Ovary (tissue), 10 donors: ENCODE measurements at places on chromosomes 7 and 10. TPM values are rescaled to one million over a fixed set of nuclear protein-coding genes. Genes with fewer than 3 reads are reported as not detected.

Gene RARRES2
- 622 TPM for total RNA-seq

Gene PRPS1L1
- total RNA-seq, result not detected

Gene RASSF4
- total RNA-seq, result 5.9 TPM

Gene PNLIPRP1
- not detected for total RNA-seq

Gene FAM107B
- total RNA-seq, result 15.0 TPM

DNA sequence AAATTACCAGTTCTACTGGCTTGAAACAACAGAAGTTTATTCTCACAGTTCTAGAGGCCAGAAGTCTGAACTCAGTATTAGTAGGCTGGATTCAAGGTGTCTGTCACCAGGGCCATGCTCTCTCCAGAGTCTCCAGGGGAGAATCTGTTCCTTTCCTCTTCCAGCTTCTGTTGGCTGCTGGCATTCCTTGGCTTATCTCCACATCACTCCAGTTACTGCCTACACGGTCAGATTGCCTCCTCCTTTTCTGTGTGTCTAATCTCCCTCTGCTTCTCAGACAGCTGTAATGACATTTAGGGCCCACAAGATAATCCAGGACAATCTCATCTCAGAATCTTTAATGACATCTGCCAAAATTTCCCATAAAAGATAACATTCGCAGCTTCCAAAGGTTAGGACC lies 36.6 kb downstream of the MAPK8 start:
- DNase-seq, result no peak

GRCh38 chr7:38746438-38746837 lies 115.3 kb upstream of the AMPH start:
- DNase-seq, result no peak

DNA sequence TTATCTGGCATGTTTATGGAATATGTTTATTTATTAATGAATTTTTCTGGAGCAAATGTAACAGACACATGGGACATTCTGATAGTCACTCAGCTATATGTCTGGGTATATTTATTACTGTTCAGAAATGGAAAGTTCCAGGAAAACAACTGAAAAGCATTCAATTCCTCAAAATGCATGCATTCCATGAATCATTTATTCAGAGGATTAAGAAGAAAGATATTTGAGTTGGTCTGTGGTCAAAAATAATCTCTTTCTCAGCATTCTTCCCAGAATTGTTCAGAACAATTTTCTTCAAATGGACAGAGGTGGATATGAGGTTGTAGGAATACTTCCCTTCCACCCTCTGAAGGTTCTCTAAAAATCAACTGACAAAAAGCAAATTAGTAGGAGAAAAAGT lies 97.6 kb upstream of the ITGB1 start:
- no peak for DNase-seq

DNA sequence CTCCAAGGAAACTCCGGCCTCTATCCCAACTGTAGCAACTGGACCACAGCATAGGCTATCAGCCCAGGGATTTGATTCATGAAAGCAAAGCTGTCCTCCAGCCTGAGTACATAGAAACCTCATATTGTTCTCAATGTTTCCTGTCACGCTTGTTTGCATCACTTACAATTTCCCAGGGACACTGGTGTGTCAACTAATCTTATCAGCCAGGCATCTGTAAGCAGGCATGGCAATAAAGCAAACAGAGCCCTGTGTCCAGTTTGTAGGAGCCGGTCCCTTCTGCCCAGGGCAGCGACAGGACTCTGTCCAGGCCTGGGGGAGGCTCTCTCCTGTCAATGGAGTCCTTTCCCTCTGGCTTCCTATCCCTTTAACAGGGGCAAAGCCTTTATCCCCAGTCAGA lies 23.0 kb upstream of the CDHR3 start:
- DNase-seq, result no peak

DNA sequence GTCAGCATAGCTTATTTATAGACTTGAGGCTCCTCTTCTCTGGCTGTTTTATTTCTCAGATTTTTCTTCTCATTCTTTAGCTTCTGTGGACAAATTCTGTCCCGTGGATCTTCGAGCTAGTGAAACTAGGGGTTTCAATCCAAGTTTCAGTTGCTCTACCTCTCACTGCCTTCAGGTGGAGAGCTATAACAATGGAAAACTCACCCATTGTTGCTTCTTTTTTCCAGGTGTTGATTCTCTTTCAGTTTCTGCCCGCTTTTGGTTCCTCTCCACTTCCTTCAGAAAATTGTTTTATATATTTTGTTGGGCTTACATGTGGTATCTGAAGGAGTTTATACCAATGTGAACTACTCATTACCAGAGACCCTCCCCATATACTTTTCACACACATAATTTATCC lies 266.1 kb downstream of the TCF7L2 start:
- DNase-seq, result no peak

- DNase-seq, result no peak
Measured at GRCh38 chr10:33938001-33938400, 603.5 kb upstream of the NRP1 start.

- no peak for DNase-seq
Measured at GRCh38 chr10:49176310-49177268, 11.6 kb downstream of the TMEM273 start.

- no peak for DNase-seq
Measured at GRCh38 chr7:26670290-26670689, 194.1 kb downstream of the SKAP2 start.

- no peak for DNase-seq
Measured at GRCh38 chr10:101807158-101807557, 11.1 kb downstream of the OGA start.

DNA sequence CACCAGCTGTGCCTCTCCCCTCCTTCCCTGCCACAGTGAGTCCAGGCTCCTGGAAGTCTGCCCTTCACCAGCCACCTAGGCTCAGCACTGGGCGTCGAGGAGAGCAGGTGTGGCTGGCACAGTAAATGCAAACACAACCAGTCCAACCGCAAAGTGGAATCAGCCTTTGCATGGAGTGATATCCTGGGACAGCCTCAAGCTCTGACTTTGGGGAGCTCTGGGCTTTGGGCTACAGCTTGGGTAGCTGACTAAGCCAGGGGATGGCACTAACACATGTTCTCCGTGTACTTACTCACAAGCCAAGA lies 312.4 kb downstream of the KCNMA1 start:
- no peak for DNase-seq

DNA sequence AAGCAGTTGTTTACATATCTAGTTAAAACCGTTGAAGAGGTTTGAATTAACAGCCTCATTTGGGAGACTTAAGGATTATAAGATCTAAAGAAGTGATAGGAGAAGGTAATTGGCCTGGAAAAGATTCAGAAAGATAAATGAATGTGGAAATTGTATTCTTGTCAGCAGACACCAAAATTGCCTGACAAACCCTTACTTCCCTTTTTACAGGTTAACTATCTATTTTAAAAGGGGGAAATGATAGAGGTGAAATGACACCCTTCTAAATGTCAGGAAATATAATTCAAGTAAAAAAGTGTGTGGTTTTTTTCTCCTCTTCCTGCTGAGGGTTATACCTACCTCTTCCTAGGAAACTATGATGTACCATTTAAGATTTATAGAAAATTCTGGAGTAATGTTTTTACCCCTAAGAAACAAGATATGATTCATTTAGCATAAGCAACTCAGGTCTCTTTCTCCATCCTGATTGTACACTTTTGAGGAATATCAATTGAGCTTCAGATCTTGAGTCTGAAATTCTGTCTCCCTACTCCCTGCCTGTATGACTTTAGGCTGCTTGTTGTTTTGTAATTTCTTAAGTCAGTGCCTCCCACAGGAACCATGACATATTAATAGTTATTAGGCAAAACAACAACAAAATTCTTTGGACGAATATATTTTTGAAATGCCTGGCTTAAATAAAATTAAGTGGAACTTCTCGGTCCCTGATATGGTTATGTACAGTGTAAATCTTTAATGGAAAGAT lies 250.4 kb downstream of the RNLS start:
- no peak for DNase-seq
